CMK (cell line): ENCODE measurements at places on chromosomes 12 and 14.

DNA sequence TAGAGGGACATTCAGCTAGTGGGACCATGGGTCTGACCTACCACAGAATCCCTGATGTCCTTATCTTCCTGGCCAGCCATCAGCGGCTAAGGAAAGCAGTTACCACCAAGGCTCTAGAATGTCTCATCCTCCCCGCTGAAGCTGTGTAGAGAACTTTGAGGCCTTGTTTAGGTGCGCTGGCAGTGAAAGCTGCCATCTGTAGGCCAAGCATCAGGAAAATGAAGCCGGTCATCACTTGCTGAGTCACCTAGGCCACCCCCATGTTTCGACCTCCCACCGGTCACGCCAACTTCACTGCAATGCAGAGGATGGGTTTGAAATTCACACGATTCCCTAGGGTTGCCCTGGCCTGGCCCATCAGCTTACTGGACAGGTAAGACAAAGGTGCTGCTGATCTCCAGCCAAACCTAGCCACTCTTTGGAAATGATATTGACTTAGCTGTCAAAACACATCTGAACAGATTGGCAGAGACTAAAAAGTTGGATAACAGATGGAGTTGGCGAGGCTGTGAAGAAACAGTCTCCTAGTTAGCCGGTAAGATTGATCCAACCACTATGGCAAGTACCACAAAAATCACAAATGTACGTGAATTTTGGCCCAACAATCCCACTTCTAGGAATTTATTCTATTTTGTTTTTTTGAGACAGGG lies 52.0 kb downstream of the NOS1 start:
- no peak for DNase-seq

- DNase-seq: no peak
Measured at GRCh38 chr14:68192935-68193334, 373.4 kb downstream of the RAD51B start.

GRCh38 chr12:123070267-123071081 lies 80.4 kb downstream of the PITPNM2 start:
- no peak for DNase-seq

DNA sequence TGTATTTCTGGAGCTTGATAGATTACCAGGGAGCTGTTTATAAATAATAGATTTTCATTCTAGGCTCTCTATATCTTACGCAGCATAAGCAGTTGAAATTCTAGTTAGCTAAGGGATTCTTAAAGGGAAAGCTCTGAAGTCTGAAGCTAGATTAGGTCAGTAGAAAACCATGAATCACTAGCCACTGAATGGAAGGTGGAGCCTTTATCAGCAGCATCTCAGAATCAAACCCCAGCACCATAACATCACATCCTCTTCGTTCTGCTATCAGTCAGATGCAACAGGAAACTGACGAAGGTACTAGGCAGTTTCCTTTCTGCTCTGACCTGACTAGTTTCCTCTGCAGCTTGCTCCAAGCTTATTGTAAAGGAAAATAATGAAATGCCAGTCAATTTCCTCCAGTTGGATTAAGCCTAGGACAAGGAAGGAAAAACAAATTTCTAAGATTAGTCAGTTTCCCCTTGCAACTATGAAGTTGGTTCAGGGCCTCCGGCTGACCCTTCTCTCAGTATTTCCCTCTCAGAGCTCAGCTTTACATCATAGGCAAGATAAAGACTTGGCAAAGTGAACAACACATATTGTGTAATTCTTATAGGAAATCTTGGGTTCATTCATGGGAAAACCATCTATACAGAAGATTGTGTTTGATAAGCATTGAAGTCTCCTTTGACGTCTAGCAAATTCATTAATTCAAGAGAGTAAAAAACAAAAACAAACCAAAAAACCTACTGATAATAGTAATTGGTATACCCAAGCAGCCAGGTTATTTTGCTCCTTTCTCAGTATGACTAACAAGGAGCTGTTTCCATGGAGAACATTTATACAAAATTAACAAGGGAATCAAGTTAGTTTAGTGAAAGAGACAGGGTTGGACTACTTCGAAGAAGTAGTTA lies 43.4 kb upstream of the CFAP54 start:
- peak; percentile 75 for DNase-seq

- DNase-seq: no peak
Measured at GRCh38 chr14:89123851-89124250, 293.2 kb downstream of the FOXN3 start.

DNA sequence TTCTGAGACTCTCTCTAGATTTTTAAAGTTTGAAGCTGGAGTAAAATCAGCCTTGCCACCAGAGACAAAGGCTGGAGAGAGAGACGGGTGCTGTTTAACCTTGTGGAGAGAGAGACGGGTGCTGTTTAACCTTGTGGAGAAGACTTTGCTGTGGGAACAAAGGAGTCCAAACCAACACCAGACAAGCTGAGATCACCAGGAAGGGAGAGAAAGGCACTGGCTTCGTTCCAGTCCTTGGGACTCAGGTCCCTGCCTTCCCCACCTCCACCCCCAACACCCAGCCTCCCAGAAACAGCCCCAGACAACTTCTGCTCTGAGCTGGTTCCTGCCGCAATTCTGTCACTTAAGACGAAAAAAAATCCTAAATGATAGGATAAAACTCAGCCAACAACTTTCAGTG lies 1389.3 kb downstream of the AACS start:
- no peak for DNase-seq

- DNase-seq: no peak
Measured at GRCh38 chr14:85852906-85853305, 323.0 kb downstream of the FLRT2 start.

- no peak for DNase-seq
Measured at GRCh38 chr12:68530965-68531364, 79.7 kb upstream of the RAP1B start.
